ENCODE measurements at places on chromosomes 5 and 9.

GRCh38 chr5:58924306-58924705 lies 341.4 kb downstream of the RAB3C start:
- peaks cover 38% of the 10 kb centered on the region for H3K4me1 ChIP-seq
- no peak overlapping the region for H3K27ac ChIP-seq
- DNase-seq: no peak
- no peaks in the 10 kb centered on the region for H3K36me3 ChIP-seq

DNA sequence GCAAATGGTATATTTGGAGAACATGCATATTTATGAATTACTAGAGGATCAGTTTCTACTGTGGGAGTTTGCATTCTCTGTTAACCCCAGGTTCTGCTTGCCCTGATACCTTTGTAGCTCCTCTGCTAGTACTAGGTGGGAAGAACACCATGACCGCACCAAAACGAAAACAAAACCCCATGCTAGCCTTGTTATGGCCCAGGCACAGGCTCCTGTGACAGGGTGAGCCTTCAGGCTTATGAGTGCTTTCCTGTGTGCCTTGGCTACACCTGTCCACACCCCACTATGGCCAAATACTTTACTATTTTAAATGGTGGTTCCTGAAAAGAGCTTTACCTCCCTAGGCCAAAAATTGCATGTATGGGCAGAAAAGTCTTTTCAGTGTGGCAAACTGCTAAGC lies 94.8 kb downstream of the PPIC start:
- no peaks in the 10 kb centered on the region for H3K27me3 ChIP-seq
- DNase-seq: no peak
- no peaks in the 10 kb centered on the region for H3K4me1 ChIP-seq
- no peaks in the 10 kb centered on the region for H3K36me3 ChIP-seq
- H3K4me3 ChIP-seq: no peak overlapping the region

DNA sequence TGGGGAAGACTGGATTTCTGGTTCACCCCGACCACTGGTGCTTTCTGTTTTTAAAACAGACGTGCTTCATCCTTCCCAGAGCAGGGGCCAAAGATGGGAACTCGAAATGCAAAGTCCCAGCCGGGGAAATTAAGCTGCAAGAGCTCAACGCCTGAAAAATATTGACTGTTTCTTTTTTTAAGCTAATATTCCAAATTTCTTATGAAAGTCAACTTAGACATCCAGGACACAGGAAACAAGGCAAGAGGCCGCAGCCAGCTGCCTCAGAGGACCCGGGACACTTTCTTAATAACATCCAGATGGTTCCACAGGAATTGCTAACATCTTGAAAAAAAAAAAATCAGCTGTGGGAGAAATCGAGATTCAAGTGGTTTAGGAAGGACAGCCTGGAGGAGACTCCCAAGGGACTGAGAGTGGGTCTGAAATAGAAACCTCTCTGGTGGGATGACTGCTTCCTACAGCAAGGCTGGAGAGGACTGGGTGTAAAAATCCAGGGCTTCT lies 144.9 kb downstream of the FGF1 start:
- H3K4me1 ChIP-seq: peaks cover 6% of the 10 kb centered on the region
- DNase-seq: no peak
- H3K27ac ChIP-seq: no peak overlapping the region
- no peak overlapping the region for H3K4me3 ChIP-seq
- no peaks in the 10 kb centered on the region for H3K27me3 ChIP-seq
- H3K36me3 ChIP-seq: no peaks in the 10 kb centered on the region

- H3K4me1 ChIP-seq: no peaks in the 10 kb centered on the region
- DNase-seq: no peak
- no peak overlapping the region for H3K27ac ChIP-seq
- H3K4me3 ChIP-seq: no peak overlapping the region
Measured at GRCh38 chr5:84724683-84725082, 340.0 kb upstream of the EDIL3 start.

DNA sequence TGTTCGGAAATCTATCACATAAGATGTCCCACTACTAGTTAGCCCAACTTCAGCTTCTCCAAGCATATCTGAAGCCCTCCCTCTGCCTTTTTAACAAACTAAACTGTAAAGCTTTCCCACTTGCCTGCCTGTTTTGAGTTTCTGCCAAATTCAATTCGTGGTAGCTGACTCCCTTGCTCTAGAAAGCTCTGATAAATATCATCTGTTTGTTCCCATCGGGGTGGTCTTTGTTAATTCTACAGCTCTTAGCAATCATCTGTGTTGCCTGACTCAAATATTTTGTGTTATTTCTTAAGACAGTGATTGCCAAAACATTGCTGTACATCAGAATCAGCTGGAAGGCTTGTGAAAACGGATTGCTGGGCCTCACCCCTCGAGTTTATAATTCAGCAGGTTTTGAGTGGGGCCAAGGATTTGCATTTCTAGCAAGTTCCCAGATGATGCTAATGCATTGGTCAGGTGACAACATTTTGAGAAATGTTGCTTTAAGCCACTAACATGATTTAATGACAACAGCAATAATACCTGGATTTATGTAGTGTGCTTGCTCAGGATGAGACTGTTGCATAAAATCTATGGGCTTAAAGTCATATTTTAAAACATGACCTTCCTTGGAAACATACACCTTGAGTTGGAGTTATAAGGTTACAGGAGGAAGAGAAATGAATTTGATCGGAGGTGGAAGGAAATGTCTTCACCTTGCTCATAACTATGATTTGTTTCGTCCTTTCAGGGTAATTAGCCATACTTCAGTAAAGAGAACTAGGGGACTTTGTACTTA lies 631.9 kb downstream of the PSAT1 start:
- no peak overlapping the region for H3K4me3 ChIP-seq
- no peak overlapping the region for H3K27ac ChIP-seq
- no peaks in the 10 kb centered on the region for H3K36me3 ChIP-seq
- no peaks in the 10 kb centered on the region for H3K4me1 ChIP-seq
- no peaks in the 10 kb centered on the region for H3K27me3 ChIP-seq
- no peak for DNase-seq

DNA sequence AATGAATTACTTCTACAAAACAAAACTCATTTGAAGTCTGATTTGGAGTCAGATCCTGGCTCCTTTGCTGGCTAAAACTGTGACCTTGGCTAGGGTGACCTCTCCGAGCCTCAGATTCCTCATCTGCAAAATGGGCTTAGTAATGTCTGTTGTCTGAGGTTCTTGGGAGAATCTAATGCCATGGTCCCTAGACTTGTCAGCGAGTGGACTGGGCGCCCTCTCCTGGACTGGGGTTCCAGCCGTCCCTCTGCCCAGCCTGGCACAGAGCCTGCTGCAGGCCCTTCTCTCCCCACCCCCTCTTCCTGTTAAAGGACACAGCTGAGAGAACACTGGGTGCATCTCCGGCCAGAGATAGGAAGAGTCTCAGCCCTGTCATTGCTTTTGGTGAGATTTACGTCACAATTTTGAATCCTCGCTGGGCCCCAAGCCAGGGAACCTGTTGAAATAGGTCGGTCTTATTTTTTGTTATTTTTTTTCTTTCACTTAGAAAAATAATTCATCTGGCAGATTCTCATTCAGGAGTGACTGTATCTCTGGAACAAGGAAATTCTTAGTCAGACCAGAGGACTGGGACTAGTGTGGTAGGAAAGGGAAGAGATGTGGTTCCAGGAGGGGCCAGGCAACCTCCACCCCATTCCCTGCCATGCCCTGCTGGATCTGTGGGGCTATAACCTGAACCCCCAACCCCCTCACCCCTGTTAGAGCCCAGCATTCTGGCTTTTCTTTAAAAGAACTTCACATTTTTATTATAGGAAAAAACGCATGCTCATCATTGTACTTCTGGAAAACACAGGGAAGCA lies 48.2 kb upstream of the RPL26L1 start:
- peaks cover 1% of the 10 kb centered on the region for H3K36me3 ChIP-seq
- H3K27ac ChIP-seq: no peak overlapping the region
- H3K4me1 ChIP-seq: peaks cover 6% of the 10 kb centered on the region
- no peaks in the 10 kb centered on the region for H3K27me3 ChIP-seq
- peak; percentile 37 for DNase-seq
- H3K4me3 ChIP-seq: no peak overlapping the region

GRCh38 chr5:98994611-98995010 lies 65.8 kb upstream of the CHD1 start:
- DNase-seq: no peak
- H3K36me3 ChIP-seq: no peaks in the 10 kb centered on the region
- H3K27ac ChIP-seq: no peak overlapping the region
- peaks cover 10% of the 10 kb centered on the region for H3K4me1 ChIP-seq
- no peak overlapping the region for H3K4me3 ChIP-seq

- H3K27ac ChIP-seq: no peak overlapping the region
- no peaks in the 10 kb centered on the region for H3K4me1 ChIP-seq
- no peaks in the 10 kb centered on the region for H3K36me3 ChIP-seq
Measured at GRCh38 chr9:71985297-71985911, 74.0 kb downstream of the C9orf85 start.

DNA sequence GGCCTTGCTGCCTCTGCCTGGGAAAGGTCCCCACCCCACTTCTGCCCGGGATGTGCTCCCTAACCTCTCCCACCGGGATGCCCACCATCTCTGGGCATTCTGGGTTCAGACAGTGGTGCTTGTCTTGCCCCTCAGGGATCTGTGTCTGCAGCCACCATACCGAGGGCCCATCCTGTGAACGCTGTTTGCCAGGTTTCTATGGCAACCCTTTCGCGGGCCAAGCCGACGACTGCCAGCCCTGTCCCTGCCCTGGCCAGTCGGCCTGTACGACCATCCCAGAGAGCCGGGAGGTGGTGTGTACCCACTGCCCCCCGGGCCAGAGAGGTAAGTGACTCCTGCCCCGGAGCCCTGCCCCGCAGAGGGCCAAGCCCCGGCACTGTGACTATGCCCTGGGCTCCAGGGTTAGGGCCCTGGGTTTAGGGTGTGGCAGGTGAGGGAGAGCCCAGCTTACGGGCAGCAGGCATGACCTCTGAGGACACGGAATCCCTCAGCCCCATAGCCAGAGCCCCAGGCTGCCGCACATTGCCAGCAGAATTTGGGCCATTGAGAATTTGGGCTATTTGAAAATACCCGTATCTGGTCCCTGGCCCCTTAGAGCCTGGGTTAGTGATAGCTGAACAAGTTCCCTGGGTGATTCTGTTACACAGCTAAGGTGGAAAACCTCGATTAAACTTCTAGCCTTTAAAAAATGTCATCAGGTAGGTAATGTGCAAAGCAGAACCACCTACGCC lies 35.3 kb upstream of the AIF1L start:
- H3K27me3 ChIP-seq: peaks cover 5% of the 10 kb centered on the region
- no peak for DNase-seq
- H3K4me1 ChIP-seq: no peaks in the 10 kb centered on the region
- no peaks in the 10 kb centered on the region for H3K36me3 ChIP-seq

DNA sequence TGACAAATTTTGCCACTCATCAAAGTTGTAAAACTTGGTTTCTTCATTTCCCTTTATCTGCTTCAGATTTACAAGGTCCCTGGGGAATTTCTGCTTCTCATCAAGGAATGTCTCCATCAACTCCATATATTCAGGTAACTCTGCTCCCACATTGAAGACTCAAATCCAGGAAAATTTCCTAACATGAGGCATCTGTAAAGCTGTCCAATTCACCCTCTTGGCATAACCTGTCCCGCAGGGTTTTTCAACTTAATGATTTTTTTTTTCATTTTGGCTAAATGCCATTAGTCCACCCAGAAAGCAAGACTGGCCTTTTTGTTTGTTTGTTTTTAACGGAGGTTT lies 50.2 kb upstream of the SLC30A5 start:
- no peaks in the 10 kb centered on the region for H3K27me3 ChIP-seq
- no peak for DNase-seq
- H3K4me3 ChIP-seq: peak overlapping the region; percentile 80
- no peaks in the 10 kb centered on the region for H3K36me3 ChIP-seq

DNA sequence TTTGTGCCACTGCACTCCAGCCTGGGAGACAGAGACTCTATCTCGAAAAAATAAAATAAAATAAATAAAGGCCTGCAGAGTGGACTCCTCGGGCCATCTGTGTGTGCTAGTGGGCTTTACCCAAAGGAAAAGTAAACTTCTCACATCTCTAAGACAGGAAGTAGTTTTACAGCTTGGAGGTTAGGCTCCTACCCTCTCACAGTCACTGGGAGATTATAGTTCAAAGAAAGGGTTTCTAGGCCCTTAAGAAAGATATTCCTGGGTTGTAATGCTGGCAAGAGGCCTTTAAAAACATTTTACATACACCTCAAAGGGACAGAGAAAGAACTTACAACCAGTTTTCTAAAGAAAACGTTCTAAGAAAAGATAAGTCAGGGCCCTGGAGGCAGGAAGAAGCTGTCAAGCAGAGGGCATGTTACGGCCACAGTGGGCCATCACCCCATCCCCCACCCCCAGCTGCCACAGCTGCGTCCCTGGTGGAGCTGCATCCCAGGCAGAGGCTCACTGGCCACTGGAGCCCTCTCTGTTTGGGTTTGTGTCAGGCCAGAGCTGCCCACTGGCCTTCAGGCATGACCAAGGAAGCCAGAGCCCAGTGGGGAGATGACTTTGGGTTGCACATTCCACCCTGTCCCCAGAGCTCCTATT lies 78.1 kb upstream of the CDK20 start:
- no peak overlapping the region for H3K27ac ChIP-seq
- H3K36me3 ChIP-seq: peaks cover 1% of the 10 kb centered on the region
- H3K27me3 ChIP-seq: peaks cover 12% of the 10 kb centered on the region
- no peak for DNase-seq
- H3K4me1 ChIP-seq: peaks cover 14% of the 10 kb centered on the region

DNA sequence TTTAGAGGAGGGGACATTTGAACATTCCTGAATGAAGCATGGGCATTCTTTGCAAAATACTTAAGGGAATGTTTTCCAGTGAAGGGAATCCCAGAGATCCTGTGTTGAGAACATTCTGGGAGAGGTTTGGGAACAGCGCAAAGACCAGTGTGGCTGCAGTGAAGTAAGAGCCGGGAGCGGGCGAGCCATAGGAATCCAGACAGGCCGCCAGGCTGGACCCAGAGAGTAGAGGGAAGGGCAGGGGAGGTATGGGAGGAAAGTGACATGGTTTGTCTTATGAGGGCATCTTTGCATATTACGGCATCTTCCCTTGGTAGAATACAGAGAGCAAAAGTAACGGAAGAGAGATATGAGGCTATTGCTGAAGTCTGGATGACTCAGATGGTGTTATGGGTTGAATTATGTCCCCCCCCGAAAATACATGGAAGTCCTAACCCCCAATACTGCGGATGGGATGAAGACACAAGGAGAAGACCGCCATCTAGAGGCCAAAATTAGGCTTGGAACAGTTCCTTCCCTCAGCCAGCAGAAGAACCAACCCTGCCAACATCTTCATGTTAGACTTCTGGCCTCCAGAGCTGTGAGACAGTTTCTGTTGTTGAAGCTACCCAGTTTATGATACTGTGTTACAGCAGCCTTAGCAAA lies 268.2 kb downstream of the MAST4 start:
- DNase-seq: peak; percentile 30
- H3K4me3 ChIP-seq: no peak overlapping the region
- no peaks in the 10 kb centered on the region for H3K36me3 ChIP-seq
- peaks cover 23% of the 10 kb centered on the region for H3K4me1 ChIP-seq

All from activated T-cell treated with anti-CD3 and anti-CD28 coated beads, Interleukin-2, amount 50 U/mL, for 72 hours (primary cell).